OCI-M1 (cell line): ENCODE measurements at places on chromosomes 4 and X.

- no peak for DNase-seq
Measured at GRCh38 chr4:26273616-26273980, 47.2 kb upstream of the RBPJ start.

GRCh38 chr4:95087657-95088455, 330.1 kb downstream of the BMPR1B start:
- DNase-seq: peak; percentile 48

- DNase-seq: no peak
Measured at GRCh38 chr4:176400816-176401461, 81.2 kb downstream of the SPCS3 start.

DNA sequence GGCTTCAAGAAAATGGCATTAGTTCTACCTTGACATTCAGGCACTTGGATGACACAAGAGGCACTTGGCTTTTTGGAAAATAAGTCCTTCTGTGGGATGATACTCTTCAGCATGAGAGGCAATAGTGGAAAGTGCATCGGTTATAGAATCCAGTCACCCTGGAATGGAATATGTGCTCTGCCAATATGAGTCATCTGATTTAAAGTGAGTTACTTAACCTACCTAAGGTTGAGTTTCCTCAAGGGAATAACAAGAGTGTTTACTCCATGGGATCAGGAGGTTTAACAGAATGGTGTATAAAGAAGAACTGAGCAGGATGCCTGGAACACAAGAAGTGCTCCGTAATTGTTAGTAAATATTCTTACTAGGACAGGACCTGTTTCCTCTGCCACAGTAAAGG, 10.7 kb downstream of the SLC39A8 start:
- no peak for DNase-seq

- DNase-seq: no peak
Measured at GRCh38 chr4:85153221-85153620, 186.7 kb upstream of the WDFY3 start.

DNA sequence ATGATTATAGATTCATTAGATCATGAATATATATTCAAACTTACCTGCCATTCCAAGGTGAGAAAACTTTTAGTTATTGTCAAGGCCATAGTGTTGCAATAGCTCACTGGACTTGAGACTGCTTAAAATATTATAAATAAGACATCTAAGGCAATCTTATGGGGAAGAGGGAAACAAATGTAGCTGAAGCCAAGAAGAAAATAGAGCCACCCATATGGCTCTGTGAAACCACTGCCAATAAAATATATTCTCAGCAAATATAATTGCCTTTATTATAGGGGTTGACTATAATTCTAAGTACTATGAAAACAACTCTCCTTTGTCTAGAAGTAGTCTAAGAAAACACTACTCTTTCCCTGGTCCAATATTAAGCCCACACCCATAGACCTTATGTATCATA, 938.5 kb downstream of the FSTL5 start:
- DNase-seq: no peak

DNA sequence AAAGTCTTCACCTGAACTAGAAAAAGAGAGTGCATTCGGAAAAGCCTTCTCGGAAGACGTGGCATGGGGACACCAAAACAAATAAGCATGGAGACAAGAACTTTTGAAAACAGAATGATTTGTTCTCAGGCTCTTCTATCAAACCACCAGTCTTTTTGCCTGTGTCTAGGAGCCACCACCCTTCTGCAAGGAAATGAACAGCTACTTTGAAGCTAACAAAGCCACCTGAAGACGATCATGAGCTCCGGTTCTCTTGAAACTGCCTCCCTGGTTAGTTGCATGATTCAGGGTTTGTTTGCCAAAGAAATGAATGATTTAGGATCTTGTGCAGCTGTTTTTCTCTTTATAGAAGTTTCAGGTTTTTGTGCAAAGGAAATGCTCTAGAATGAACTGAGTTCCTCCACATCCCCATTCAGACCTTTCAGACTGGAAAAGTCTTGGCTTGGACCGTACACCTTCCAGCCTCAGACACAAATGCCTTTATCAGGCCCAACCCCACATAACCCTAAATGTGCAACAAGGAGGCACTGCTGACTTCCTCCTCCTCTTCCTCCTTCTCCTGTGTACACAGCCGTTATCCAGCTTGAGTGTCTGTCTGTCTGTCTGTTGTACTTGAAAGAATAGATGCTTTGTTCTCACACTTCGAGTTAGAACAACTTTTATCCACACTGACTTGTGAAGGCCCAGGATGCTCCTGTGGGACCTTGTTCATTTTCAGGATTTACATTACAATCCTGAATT, 334.8 kb upstream of the KLF3 start:
- DNase-seq: peak; percentile 12

DNA sequence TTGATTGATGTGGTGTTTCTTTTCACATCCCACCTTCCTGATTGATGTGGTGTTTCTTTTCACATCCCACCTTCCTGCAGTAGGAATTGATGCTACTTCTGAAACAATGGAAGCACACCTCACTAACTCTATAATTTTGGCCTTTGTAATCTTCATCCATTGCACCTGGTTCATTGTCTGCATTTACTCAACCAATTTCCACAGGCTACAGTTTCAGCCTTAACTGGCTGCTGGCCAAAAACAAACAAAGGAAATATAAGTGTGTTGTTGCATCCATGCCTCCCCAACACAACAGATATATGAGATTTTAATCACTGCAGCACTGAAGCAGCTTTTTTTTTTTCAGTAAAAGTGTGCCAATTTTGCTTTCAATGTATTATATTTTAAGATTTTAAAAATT, 867.6 kb upstream of the PCDH7 start:
- no peak for DNase-seq

- DNase-seq: no peak
Measured at GRCh38 chrX:107565931-107566603, 62.2 kb upstream of the PRPS1 start.

- no peak for DNase-seq
Measured at GRCh38 chr4:38044060-38044459, 83.9 kb downstream of the PTTG2 start.

- DNase-seq: no peak
Measured at GRCh38 chr4:122178961-122179360, 26.8 kb downstream of the BLTP1 start.

- DNase-seq: no peak
Measured at GRCh38 chr4:175562542-175562941, 249.5 kb downstream of the GPM6A start.

DNA sequence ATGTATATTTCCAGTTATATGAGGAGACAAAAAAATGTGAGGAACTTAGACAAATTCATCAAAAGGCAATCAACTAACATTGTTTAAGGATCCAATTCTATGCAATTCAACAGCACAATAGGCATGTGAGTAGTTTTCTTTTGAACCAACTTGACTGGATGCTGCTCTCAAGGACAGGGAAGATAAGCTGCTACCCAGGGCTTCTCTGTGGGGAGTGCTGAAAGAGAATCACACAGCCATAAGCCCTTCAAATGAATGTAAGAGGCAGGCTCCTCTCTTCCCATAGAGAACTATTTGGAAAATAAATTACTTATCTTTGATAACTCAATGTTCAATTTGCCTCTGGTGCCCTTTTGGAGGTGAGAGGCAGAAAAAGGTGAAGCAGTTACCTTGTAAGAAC, 1413.6 kb downstream of the PCDH7 start:
- no peak for DNase-seq
